CD4-positive, alpha-beta memory T cell (primary cell): ENCODE measurements at places on chromosomes 11 and 22. TPM values are rescaled to one million over a fixed set of nuclear protein-coding genes. Genes with fewer than 3 reads are reported as not detected.
A peak's percentile ranks its signal among the peaks of the same experiment; 100 is the strongest.

MMP8 gene
- total RNA-seq, result not detected

NRIP3 gene
- 1.7 TPM for total RNA-seq

DNA sequence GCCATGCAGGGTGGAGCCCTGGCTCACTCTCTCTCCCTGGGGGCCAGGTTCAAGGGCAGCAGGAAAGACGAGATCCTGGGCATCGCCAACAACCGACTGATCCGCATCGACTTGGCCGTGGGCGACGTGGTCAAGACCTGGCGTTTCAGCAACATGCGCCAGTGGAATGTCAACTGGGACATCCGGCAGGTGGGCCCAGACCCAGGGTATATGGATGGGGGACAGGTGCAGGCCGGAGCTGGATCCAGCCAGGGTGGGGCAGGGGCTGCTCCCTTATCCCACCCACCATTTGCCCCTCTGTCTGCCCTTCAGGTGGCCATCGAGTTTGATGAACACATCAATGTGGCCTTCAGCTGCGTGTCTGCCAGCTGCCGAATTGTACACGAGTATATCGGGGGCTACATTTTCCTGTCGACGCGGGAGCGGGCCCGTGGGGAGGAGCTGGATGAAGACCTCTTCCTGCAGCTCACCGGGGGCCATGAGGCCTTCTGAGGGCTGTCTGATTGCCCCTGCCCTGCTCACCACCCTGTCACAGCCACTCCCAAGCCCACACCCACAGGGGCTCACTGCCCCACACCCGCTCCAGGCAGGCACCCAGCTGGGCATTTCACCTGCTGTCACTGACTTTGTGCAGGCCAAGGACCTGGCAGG, 2.9 kb downstream of the TRPT1 start:
- no peak for DNase-seq

- peak; percentile 31 for DNase-seq
These were observed at the start of gene ZDHHC8 for GRCh38 chr22:20131597-20131858. ZDHHC8 (plus strand) TSS chr22:20131804; CDS start chr22:20131948, 144 bp downstream.

DNA sequence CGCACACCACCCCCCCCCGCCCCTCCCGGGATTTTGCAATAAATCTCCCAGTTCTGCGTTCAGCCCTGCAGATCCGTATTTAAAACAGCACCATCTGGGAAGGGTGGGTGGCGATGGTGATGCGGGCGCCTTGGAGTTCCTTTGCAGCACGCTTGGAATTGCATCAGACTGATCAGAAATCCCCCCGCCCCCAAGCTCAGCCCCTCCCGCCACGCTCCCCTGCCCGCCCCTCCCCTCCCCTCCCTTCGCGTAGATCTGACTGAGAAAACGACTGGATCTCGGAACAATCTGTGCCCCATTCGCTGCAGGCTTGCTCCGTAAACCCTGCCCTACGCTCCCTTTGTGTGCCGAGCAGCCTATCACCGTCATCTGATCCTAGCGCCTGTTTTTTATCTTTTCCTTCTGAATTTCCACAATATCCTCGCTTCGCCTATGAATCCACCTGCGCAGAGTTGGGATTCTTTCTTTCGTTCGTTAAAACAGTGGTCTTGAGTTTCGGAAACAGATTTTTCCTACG, 18.1 kb upstream of the BDNF start:
- no peak for DNase-seq

DNA sequence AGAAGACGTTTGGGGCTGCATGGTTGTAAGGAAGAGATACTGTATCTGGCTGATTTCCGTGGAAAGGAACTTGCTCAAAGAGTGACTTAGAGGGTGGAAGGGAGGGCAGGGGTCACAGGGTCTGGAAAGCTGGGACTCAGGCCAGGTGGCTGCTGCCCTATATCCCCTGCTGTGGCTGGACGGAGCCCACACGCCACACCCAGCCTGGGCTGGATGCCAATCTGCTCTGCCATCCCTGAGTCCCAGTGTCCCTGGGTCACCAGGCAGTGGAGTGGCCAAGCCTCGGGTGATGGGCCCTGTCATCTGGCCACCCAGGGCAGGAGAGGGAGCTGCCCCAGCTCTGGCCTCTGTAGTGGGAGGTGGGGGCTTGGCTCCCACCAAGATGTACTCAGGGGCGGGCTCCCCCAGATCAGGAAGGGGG, 26.5 kb upstream of the KRTAP5-7 start:
- DNase-seq, result no peak

DNA sequence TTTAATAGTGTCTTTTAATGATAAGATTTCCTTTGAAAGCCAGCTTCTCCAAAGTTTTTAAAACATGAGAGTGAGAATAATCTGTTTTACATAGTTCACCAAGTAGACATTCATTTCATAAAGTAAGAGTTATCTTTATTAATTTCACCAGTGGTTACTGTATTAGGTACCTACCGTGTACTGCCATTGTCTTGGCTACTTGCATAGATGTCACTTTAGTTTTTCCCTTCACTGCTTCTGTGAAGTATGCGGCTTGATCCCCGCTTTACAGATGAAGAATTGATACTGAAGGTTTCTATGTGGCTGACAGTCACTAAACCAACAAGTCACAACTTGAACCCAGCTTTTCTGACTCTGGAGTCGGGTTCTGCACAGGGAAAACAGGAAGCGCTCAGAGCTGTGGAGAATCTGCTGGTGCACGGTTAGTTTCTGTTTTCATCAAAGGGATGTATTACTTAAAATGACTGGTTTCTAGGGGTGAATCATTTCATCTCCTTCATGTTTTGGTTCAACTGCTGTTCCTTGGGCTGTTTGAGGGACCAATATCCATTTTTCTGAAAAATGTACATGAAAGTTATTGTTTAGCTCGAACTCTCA, 39.3 kb upstream of the MYO18B start:
- DNase-seq, result no peak
